ENCODE measurements at places on chromosomes 11 and 22. TPM values are rescaled to one million over a fixed set of nuclear protein-coding genes. Genes with fewer than 3 reads are reported as not detected.
A peak's percentile ranks its signal among the peaks of the same experiment; 100 is the strongest.

GRCh38 chr11:33151399-33151798, 9.9 kb downstream of the CSTF3 start:
- no peak for DNase-seq

Gene MS4A7
- 4.2 TPM for polyA plus RNA-seq

Gene MIAT
- 0.32 TPM for polyA plus RNA-seq

GRCh38 chr11:64358907-64359711, at the start of gene RPS6KA4:
Gene RPS6KA4, plus strand, starts transcription at chr11:64359162. Its CDS starts 74 bp downstream, at chr11:64359236.
- no peak for DNase-seq

GRCh38 chr11:75260396-75261170, 20.0 kb downstream of the TPBGL start:
- DNase-seq = no peak

GRCh38 chr11:36340897-36341296, 44.8 kb downstream of the PRR5L start:
- DNase-seq = no peak

DNA sequence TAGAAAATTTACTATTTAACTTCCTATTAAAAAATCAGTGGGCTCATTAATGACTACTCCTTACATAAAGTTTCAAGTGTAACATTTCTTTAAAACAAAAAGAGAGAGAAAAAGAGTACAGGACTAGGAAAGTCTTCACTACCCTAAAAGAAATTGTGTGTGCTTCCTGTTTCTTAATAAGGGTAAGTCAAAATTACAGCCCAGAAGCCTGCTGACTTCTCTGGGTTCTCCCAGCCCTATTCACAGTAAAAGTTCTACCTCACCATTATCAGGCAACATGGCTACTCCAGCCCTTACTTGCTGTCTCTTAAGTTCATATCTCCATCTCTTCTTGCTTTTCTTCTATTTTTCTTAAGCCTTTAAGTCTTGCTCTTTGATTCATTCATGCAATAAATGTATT, 20.3 kb upstream of the ZC3H12C start:
- no peak for DNase-seq

GRCh38 chr11:12199231-12199948, 89.0 kb downstream of the MICAL2 start:
- DNase-seq = no peak

Gene GRIK4
- polyA plus RNA-seq = 1.1 TPM

- DNase-seq = no peak
These were observed 6.1 kb downstream of the FADS3 start for GRCh38 chr11:61885166-61885778.

GRCh38 chr11:35288817-35289541, 130.4 kb downstream of the SLC1A2 start:
- no peak for DNase-seq

DNA sequence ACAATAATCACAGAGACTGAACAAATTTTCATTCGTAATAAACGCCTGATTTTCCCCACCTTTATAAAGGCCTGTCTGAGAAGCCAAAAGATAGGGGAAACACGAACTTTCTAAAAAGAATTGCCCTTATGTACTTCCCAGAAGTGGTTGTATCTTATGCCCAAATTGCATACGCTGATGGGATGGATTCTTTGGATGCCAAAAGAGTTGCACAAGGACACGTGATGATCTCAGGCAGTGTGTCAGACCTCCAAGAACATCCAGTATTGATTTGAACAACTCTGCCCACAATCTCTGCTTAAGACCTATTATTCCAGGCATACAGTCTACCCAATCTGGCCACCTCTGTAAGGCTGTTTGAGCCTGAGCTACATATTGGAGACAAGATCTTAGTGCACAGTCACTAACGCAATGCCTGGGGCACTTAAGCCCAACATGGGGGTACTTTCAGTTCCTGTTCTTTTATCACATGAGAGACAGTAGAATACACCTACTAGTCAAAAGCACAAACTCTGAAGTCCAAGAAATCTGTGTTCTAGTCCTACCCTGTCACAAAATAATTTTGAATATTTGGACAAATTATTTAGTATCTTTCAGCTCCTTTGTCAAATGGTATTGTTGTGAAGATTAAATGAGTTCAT, 38.9 kb downstream of the OR10A6 start:
- no peak for DNase-seq

DNA sequence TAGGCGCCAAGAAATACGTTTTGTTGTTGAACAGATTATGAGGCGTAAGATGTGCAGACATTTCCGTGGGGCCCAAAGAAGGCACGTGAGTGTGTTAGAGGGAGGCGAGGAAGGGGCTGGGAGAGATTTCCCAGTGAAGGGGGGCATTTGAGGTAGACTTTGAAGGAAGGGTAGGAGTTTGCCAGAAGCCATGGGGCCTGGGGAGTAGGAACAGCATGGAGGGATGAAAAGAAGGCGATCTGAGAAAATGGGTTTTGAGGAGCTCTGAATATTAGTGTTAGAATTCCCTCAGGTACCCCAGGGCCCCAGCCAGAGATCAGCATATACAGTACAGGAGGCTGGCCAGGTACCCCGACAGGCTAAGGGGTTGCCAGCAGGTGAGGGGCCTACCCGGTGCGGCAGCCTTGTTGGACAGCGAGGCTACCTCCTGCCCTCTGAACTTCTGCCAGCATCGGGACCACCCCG, 414 bp upstream of the MIEF1 start:
- no peak for DNase-seq

DNA sequence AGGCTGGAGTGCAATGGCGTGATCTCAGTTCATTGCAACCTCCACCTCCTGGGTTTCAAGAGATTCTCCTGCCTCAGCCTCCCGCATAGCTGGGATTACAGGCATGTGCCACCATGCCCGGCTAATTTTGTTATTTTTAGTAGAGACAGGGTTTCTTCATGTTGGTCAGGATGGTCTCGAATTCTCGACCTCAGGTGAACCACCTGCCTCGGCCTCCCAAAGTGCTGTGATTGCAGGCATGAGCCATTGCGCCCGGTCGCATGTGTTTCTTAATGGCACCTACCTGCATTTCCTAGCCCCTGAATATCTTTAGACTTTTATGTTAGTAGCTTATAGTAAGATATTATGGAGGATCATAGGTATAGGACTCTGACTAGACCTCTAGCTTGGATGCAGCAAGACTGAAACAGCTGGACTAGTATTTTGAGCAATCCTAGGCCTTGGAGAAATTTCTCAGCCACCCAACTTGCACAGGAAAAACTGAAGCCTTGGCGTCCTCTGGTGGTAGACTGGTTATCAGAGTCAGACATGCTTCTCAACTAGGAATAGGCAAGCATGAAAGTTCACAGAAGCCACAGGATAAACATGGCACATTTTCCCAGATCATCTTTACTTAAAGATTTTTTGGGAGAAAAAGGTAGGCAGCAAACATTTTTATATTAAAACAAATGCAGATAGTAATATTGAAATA, 22.7 kb upstream of the C1QTNF4 start:
- no peak for DNase-seq

GRCh38 chr11:22901603-22902002, 41.3 kb upstream of the CCDC179 start:
- DNase-seq = no peak

Gene CNGA4
- 0.11 TPM for polyA plus RNA-seq

- DNase-seq = no peak
These were observed 789 bp upstream of the KDM2A start for GRCh38 chr11:67118181-67118766.

DNA sequence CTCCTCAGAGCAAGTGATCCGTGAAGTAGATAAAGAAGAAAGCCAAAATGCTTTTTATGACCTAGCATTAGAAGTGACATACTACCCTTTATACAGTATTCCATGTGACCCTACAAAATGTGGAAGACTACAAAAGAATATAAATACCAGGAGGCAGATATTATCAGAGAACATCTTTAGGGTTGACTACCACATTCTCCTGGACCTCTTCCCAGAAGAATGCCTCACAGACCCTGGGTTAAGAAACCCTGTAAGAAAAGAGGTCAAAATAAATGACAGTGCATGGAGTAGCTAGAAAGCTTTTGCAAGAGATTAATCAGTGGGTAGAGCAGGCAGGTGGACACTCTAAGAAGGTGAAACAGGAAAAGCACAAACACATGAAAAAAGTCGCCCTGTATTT, 69.2 kb downstream of the FANCF start:
- no peak for DNase-seq

DNA sequence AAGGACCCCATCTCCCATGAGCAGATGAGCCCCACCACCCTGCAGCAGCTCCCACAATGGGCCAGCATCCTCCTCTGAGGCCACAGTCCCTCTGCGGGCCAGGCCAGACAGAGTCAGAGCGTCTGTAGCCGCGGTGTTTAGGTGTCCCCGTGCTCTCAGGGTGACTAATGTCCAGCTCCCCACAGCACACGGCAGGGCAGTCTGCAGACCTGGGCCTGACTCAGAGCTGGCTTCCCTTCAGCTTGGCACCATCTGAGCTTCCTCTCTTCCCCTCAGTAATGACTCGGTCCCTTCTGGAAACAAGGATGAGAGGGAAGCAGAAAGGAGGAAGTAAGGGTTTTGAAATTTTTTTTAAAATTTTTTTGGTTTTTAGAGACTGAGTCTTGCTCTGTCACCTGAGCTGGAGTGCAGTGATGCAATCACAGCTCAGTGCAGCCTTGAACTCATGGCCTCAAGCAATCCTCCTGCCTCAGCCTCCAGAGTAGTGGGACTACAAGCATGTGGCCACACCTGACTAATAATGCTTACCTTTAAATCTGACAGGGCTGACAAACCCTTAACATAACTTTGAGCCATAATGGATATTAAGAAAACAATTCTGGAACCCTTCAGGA, 28.5 kb downstream of the LRRC74B start:
- DNase-seq = no peak

GRCh38 chr22:50218996-50219727, 18.4 kb downstream of the SELENOO start:
- no peak for DNase-seq

DNA sequence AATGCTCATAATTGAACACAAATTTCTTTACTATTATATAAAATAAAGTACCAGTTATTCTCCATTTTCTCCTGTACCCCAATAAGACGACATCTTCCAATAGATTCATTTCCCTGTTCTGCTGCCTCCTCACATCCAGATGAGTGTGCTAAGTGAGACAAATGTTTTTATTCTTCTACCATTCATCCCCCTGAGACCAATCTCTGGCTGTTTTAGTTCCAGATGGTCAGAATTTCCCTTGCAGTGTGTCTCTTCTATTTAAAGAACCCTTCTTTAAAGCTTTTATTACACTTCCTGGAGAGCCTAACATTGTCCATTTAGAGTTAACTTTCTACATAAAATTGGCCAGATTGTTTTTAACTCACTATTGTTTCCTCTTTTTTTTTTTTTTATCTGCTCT, 41.2 kb upstream of the GLYATL1 start:
- no peak for DNase-seq

Gene TUBA8
- polyA plus RNA-seq = 1.9 TPM

- DNase-seq = no peak
These were observed 8.5 kb upstream of the CREBZF start for GRCh38 chr11:85673393-85673792.

Gene PLAAT2
- 0.22 TPM for polyA plus RNA-seq

DNA sequence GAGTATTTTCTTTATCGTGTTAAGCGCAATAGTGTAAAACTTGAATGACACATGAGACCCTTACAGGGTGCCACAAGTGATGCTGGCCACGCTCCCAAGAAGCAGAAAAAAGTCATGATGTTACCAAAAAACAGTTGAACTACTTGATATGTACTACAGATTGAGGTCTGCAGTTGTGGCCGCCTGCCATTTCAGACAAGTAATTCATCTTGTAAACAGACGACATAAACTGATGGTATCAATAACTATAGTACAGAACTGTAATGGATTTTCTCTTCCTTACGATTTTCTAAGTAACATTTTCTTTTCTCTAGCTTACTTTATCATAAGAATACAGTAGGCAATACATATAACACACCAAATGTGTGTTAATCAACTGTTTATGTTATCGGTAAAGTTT, 5.5 kb downstream of the CD59 start:
- no peak for DNase-seq

Gene TRIM48
- not detected for polyA plus RNA-seq

Gene MMP13
- polyA plus RNA-seq = not detected

- DNase-seq = no peak
These were observed 73.1 kb upstream of the POU2AF2 start for GRCh38 chr11:111172321-111172862.

Gene RFPL1
- polyA plus RNA-seq = 1.1 TPM

- no peak for DNase-seq
These were observed 34.4 kb upstream of the TRIM29 start for GRCh38 chr11:120172054-120172911.

DNA sequence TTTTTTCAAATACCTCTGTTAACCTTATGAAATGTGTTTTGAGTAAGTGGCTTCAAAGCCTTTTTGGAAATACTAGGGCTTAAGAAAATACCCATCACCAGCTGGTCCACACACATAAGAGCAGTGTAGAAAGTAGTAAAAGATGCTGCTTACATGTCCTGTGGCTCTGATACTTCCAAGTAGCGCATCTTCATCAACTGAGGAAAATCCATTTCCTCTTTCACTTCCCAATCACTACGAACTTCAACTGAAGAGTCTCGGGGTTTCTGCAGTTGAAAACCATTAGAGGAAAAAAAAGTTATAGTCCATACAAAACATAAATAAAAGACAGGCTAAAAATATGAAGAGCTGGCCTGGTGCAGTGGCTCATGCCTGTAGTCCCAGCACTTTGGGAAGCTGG, 8.5 kb downstream of the EIF3D start:
- no peak for DNase-seq

DNA sequence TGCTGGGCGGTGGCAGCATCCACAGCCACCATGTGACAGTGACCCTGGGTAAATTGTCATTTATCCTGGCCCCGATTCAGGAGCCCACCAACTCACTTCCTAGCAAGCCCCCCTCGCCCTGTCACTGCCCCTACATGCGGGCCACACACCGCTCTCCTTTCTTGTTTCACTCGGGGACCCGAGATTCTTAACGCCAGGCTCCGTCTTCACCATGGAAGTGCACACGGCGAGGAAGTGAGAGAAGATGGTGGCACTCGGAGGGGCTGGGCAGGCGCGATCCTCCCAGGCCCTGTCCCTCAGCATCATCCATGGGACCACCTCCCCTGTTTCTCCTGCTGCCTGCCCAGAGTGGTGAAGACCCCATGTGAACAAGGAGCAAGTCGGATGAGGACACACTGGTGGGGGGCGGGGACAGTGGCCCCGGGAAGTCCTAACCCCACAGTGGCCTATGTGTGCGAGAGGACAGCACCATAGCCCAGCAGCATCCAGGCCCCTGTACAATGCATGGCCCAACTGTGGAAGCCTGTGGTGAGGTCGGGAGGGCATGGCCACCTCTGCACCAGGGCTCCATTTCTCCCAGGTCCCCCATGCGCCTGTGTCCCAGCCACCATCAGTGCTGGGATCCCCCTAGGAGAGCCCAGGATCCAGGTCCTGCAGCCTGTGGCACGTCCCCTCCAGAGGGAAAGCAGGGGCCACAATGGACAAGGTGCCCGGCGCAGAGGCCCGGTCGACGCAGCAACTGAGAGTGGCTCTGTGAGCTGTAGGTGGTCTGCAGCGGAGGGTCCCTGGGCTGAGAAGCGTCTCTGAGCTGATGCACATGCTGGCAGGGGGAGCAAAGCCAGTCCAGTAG, 262.8 kb downstream of the BRD1 start:
- DNase-seq = no peak

DNA sequence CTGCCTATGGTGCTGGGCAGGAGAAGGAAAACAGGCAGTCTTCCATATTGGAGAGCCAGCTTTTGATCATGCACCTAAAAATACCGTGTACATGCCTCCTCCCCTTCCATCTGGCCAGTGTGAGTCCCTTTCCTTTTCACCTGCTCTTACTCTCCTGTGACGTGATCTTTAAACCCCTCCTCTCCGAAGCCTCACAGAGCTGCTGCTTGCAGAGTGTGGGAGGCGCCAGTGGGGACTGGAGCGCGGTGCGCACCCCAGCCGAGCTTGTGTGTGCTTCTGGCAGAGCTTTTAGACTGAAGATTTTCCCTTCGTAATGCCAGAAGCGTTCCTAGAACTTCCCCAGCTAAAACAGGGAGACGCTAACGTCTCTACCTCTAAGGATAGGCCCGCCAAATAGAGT, 29.8 kb downstream of the MUC6 start:
- DNase-seq = peak; percentile 34

All from right renal cortex interstitium (tissue), 3 donors.